NCI-H2029 treated with DMSO at 0.1 percent for 48 hours (cell line): ENCODE measurements at places on chromosomes 1 and 21.

DNA sequence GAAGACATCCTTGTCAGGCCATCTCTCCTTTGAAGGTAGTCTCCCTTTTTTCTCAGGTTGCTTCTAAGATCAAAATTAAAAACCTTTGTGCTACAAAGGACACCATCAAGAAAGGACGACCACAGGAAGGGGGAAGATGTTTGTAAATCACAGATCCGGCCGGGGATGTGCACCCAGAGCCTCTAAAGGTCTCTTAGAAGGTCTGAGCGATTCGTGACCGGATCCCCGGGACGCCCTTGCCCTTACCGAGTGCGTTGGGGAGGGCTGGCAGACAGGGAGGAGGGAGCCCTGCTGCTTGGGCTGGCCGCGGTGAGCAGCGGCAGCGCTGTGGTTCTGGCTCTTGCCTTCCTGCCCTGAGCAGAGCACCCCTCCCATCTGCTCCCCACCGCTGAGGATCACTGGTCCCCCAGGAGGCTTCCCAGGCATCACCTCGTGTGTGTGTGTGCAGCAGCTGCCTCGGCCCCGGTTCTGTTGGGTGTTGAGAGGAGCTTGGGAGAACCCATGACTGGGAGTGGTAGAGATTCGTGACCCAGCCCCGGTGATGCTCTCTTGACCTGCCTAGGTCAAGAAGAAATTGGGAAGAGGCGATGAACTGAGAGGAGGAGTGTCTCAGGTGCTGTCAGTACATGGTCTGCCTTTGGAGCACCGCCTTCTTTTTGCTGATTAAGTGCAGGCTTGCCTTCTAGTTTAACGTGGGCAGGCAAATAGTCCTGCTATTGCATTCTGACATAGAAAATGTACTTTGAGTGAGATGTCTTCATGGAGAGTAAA lies 34.5 kb downstream of the AGPAT3 start:
- no peak for DNase-seq

GRCh38 chr1:165543532-165544438 lies at the start of gene LRRC52:
LRRC52 (plus strand) TSS chr1:165544000; CDS start chr1:165544297, 297 bp downstream.
- DNase-seq = peak; percentile 72

DNA sequence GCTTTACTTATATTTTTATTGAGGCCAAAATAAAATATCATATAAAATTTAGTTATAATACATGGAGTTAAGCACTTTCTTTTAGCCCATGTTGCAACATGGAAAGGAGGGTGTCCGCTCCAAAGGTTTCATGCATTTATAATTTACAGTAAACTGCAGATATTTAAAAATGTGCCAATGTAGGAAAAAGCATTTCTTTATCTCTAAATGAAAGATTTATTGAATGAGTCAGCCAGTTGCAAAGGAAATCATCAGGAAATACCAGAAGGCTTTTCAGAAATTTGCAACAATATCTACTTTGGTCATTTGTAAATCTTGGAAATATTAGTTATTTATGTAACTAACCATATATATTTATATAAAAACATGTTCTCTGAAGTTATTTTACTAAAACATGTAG lies 12.1 kb downstream of the ATP6V1G3 start:
- no peak for DNase-seq

GRCh38 chr1:235766794-235767285 lies 99.9 kb downstream of the LYST start:
- DNase-seq = no peak

GRCh38 chr1:87149241-87150041 lies 179.2 kb upstream of the LMO4 start:
- no peak for DNase-seq

DNA sequence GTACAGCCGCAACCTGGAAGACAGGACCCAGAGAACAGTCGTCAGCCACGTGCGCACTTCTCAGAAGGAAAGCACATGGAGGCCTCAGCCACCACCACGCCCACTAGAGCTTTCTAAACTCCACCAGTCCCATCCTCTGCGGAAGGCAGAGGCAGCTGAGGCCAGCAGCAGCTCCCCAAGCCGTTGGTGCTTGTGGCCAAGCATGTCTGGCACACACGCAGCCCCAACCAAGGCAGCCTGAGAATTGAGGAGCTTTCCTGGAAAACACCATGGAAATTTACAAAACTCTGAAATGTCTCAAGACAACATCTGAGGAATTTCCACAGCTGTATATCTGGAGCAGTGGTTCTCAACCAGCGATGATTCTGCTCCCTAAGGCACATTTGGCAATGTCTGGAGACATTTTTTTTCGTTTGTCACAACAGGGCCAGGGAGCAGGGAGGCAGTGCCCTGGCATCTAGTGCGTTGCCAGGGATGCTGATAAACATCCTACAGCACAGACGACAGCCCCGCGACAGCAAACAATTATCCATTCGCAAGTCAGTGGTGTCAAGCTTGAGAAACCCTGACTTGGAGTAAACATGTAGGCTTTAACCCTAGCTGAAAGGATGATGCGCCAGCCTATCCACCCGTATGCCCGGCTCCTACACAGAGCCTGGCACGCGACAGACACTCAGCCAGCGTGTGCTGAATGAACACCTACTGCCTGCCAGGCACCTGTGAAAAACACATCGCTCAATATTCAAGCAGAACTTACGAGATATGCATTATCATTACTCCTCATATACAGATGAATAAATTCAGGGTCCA lies 24.7 kb downstream of the NPHP4 start:
- DNase-seq = no peak

DNA sequence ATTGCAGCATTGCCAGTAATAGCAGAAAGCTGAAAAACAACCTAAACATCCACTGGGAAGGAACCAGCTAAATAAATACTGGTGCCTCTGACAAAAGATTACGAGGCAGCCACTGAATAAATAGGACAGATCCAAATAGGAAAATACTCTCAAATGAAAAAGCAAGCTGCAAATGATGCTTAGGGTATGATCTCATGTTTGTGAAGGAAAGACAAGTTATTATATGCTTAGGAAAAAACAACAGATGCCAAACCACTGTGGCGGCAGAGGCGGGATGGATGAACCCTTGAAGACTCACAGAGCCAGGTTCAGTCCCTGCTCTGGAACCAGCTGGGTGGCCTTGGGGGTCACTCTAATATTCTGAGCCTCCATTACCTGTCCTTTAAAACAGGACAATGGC lies 41.6 kb downstream of the MATN1 start:
- no peak for DNase-seq

GRCh38 chr1:4468804-4469514 lies 185.4 kb upstream of the AJAP1 start:
- peak; percentile 95 for DNase-seq

- no peak for DNase-seq
These were observed 38.3 kb downstream of the IRF2BP2 start for GRCh38 chr1:234571702-234572101.

DNA sequence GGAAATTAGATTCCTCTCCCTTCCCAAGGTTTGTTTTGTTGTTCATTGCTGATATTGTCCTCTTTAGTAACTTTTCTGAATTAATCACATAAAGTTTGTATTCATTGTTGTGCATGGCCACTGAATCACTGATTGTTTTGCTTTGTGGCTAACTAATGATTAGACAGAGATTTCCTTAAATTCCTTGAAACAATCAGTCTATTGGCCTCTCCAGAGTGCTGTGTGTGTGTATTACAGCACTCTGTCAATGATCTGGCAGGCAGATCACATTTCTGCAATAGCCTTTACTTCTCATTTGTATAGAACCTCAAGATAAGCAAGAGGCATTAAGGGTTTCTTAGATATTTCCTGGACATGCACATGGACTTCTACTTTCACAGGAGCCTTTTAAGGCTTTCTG lies 78.6 kb downstream of the DUSP10 start:
- DNase-seq = no peak

DNA sequence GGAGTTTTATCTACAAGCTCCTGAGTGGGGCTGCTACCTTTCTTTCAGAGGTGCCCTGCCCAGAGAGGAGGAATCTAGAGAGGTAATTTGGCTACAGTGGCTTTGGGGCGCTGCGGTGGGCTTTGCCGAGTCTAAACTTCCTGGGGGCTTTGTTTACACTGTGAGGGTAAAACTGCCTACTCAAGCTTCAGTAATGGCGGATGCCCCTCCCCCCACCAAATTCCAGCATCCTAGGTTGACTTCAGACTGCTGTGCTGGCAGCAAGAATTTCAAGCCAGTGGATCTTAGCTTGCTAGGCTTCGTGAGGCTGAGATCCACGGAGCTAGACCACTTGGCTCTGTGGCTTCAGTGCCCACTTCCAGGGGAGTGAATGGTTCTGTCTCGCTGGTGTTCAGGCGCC lies 43.9 kb downstream of the SWT1 start:
- DNase-seq = no peak

GRCh38 chr1:15141935-15142539 lies 11.5 kb upstream of the TMEM51 start:
- no peak for DNase-seq

DNA sequence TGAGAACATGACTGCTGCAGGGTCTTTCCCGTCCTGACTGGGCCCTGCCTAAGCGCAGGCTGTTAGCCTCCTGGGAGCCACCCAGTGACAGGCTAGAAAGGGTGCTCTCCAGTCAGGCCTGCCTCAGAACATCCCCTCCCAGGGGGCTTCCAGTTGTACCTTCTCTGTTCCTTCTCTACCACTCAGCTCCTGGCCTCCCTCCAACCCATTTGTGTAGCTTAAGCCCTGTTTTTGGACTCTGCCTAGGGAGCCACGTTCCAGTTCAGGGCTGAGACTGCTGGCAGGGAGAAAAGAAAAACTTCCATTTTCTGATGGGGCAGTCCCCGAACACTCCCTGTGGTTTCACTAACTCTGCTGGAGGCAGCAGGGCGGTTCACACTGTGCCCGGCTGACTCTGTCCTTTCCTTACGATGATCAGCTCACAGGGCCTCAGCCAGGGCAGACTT lies 15.3 kb upstream of the POU3F1 start:
- DNase-seq = no peak

- DNase-seq = no peak
These were observed 14.1 kb downstream of the SUCO start for GRCh38 chr1:172547071-172547470.

GRCh38 chr1:212620293-212620692 lies 11.7 kb downstream of the ATF3 start:
- DNase-seq = no peak

DNA sequence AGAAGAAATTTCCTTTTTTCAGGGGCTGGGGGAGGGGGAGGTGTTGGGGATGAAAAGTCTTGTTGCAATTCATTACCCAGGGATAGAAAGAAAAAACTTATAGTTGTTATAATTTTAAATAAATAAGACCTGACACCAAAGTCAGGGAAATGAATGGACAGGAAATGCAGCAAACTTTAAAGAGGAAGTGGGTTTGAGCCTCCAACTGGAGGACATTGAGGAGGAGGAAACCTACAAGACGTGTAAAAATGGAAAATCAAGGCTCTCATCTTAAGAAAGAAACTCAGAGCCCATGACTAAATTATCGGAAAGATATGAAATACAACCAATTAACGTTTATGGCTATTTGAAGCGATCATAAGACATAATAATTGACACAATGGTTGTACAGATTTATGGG lies 54.4 kb downstream of the NIBAN1 start:
- no peak for DNase-seq

DNA sequence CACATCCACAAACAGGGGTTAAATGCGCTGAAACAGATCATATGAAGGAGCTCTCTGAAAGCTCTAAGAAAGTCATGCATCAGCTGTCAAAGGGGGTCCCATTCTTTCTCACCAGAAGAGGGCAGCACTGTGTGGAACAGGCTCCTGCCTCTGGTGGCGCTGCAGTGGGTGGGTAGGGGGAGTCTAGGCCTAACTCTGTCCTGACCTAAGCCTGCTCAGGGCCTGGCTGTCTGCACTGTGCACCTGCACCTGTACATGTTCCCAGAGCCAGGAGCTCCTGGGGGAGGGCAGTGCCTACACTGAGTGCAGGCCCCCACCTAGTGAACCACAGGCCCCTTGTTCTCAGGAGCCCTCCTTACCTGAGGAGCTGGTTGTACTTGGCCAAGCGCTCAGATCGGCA lies 16.0 kb downstream of the ENO1 start:
- DNase-seq = no peak

DNA sequence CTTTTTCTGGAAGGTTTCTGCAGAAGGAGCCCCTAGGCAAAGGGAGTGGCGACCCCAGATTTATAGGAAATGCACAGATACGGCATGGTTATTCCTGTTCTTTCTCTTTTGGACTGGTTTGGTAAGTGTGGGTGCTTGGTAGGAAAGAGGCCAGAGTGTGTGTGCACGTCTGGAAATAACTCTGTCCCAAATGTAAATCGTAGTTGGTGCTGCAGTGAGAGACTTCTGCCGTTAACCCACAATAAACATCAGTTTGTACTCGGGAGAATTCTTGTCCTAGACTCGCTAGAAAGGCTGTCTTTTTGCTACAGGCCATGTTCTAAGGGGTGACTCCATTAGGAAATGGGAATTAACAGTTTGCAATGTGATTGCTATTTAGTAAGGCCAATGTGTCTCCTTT lies 779 bp downstream of the SLC44A3 start:
- no peak for DNase-seq

GRCh38 chr21:15057285-15057684 lies 7.5 kb downstream of the NRIP1 start:
- DNase-seq = no peak

- DNase-seq = no peak
These were observed 50.2 kb downstream of the ZNF678 start for GRCh38 chr1:227613526-227613925.
